Activated CD8-positive, alpha-beta memory T cell treated with anti-CD3 and anti-CD28 coated beads, Interleukin-2, amount 10 ng/mL, durations not matched to agents 7 days and 5 days (primary cell): ENCODE measurements at places on chromosomes 13 and 19. TPM values are rescaled to one million over a fixed set of nuclear protein-coding genes. Genes with fewer than 3 reads are reported as not detected.

The PTH2 gene
- not detected for total RNA-seq

The AMER2 gene
- not detected for total RNA-seq

DNA sequence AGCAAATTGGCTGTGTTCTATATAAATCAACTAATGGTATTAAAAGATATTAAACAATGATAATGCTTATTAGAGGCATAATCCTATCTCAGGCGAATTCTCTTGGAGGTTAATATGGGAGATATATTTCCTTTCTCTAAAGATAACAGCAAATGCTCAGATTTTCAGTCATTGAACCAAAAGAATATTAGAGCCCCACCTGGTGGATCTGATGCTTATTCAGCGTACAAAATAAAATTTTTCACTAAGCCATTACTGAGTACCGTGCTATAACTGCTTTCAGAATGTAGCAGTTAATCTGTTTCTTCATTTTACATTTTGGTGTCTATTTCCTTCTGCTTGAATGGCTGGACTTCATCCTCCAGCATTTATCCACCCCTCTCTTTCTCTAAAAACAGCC, 143.3 kb upstream of the IPO5 start:
- peaks cover 6% of the 10 kb centered on the region for H3K27me3 ChIP-seq
- H3K27ac ChIP-seq: no peak overlapping the region
- H3K36me3 ChIP-seq: no peaks in the 10 kb centered on the region
- H3K4me3 ChIP-seq: no peak overlapping the region
- DNase-seq: no peak
- H3K4me1 ChIP-seq: no peaks in the 10 kb centered on the region

The ETV2 gene
- total RNA-seq: 1.2 TPM

- DNase-seq: no peak
- H3K36me3 ChIP-seq: no peaks in the 10 kb centered on the region
- no peak overlapping the region for H3K27ac ChIP-seq
Observed at GRCh38 chr13:98333486-98333885, 156.4 kb upstream of the RNF113B start.

The TYROBP gene
- not detected for total RNA-seq

The ZFR2 gene
- 0.26 TPM for total RNA-seq

The OR7A5 gene
- total RNA-seq: not detected

The STOML3 gene
- total RNA-seq: not detected

The ZNF544 gene
- total RNA-seq: 68.4 TPM

GRCh38 chr13:32538143-32538620, 413 bp downstream of the N4BP2L2 start:
- peak; percentile 88 for DNase-seq
- H3K27ac ChIP-seq: peak overlapping the region; percentile 98
- peak overlapping the region; percentile 91 for H3K4me3 ChIP-seq
- peaks cover 47% of the 10 kb centered on the region for H3K4me1 ChIP-seq

DNA sequence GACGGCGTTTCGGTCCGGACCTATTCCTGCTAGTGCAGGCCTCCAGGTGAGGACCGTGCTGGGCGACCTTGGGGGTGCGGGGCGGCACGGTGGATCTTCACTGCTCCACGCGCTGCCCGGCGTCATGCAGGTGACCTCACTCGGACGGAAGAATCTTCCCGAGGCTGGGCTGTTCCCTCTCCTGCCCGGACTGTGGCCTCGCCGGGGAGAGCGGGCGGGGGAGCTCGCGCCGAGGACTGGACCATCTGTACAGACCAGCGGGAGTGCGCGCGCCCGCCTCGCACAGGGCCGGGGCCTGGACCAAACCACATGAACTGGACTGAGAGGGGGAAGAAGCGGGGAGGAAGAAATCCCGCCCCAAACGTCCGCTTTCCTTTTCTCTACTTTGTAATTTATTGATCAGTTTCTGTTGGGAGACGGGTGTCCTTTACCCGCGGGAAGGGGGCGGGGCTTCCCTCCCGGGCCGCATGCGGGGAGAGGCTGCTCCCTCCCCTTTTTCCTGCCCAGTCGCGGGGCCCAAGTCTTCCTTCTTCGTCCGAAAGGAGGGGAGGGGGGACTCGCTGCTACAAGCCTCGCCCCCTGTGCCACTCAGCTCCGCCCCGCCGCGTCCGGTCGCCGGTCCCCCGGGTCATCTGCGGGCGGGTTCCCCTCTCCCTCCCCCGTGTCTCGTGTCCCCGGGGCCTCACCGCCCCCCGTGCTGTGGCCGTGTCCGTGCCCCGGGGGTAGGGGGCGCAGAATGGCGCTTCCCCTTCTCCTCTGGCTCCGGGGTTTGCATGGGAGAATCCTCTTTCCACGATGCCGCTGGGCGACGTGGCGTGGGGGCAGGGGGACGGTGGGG, 4.9 kb downstream of the HRC start:
- peaks cover 30% of the 10 kb centered on the region for H3K4me1 ChIP-seq
- H3K36me3 ChIP-seq: no peaks in the 10 kb centered on the region
- H3K27me3 ChIP-seq: peaks cover 69% of the 10 kb centered on the region

The FCAR gene
- total RNA-seq: not detected

GRCh38 chr13:26855071-26855470, 94.5 kb upstream of the GPR12 start:
- no peaks in the 10 kb centered on the region for H3K36me3 ChIP-seq
- DNase-seq: no peak
- H3K27me3 ChIP-seq: peaks cover 49% of the 10 kb centered on the region
- no peak overlapping the region for H3K4me3 ChIP-seq
- H3K4me1 ChIP-seq: no peaks in the 10 kb centered on the region

The ZNF730 gene
- 0.50 TPM for total RNA-seq

DNA sequence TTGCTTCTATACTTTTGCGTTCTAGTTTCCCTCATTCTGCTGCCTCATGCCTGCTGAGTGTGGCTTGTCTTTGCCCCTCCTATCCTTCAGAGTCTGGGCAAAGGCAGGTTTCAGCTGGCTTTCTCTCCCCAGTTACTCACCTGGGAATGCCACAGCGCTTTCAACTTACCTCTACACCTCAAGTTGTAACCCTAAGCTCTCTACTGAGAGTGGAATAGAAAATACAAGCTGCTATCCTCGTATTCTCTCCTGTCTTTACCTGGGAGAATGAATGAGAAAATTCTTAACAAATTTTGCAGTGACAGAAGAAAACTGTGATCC, 316.3 kb upstream of the KLF12 start:
- no peak for DNase-seq
- H3K36me3 ChIP-seq: no peaks in the 10 kb centered on the region
- H3K27me3 ChIP-seq: peaks cover 12% of the 10 kb centered on the region
- no peaks in the 10 kb centered on the region for H3K4me1 ChIP-seq
- H3K27ac ChIP-seq: no peak overlapping the region
- no peak overlapping the region for H3K4me3 ChIP-seq

GRCh38 chr19:3565139-3565538, 7.6 kb upstream of the HMG20B start:
- no peaks in the 10 kb centered on the region for H3K27me3 ChIP-seq
- H3K36me3 ChIP-seq: no peaks in the 10 kb centered on the region
- no peak overlapping the region for H3K27ac ChIP-seq
- no peak overlapping the region for H3K4me3 ChIP-seq

- no peak overlapping the region for H3K4me3 ChIP-seq
- peaks cover 6% of the 10 kb centered on the region for H3K4me1 ChIP-seq
- H3K36me3 ChIP-seq: peaks cover 11% of the 10 kb centered on the region
- H3K27ac ChIP-seq: no peak overlapping the region
- DNase-seq: no peak
- H3K27me3 ChIP-seq: no peaks in the 10 kb centered on the region
Observed at GRCh38 chr19:4800591-4801081, 9.1 kb downstream of the FEM1A start.

DNA sequence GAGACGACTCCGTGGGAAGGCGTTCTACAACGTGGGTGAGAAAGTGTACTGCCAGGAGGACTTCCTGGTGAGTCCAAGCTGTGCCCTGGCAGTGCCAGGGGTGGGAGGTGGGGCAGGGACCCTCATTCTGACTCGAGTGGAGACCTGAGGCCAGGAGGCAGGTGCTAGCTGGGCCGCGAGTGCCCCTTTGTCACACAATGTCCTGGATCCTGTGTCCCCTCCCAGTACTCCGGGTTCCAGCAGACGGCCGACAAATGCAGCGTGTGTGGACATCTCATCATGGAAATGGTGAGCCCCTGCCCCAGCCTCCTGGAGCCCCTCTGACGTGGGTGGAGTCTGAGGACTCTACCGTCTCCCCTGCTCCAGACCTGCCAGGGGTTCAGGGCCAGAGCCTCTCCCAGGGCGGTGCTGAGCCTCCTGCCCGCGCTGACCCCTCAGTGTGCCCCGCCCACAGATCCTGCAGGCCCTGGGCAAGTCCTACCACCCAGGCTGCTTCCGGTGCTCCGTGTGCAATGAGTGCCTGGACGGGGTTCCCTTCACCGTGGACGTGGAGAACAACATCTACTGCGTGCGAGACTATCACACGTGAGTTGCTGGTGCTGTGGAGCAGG, 11.6 kb downstream of the WTIP start:
- H3K27me3 ChIP-seq: no peaks in the 10 kb centered on the region
- no peaks in the 10 kb centered on the region for H3K36me3 ChIP-seq
- no peak overlapping the region for H3K4me3 ChIP-seq
- peaks cover under 1% of the 10 kb centered on the region for H3K4me1 ChIP-seq

- peak; percentile 87 for DNase-seq
- H3K27ac ChIP-seq: peak overlapping the region; percentile 70
- peaks cover 3% of the 10 kb centered on the region for H3K36me3 ChIP-seq
- no peaks in the 10 kb centered on the region for H3K27me3 ChIP-seq
- H3K4me1 ChIP-seq: peaks cover 46% of the 10 kb centered on the region
Observed at GRCh38 chr19:48319647-48320541, 5.5 kb upstream of the EMP3 start.

DNA sequence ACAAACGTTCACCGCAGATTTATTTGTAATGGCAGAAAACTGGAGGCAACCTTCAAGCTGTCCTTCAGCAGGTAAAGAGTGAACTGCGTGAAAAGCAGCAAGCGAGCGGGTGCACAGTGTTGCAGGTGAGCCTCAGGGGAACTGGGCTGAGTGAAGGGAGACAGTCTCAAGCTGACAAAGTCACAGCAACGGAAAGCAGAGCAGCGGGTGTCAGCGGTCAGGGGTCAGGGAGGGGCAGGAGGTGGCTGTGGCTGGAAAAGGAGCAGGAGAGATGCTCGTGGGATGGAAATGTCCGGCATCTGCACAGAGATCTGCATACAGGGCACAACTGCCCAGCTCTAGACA, 8.5 kb upstream of the RASA3 start:
- peaks cover 14% of the 10 kb centered on the region for H3K4me1 ChIP-seq
- peaks cover 24% of the 10 kb centered on the region for H3K27me3 ChIP-seq
- H3K27ac ChIP-seq: no peak overlapping the region
- no peak overlapping the region for H3K4me3 ChIP-seq
- no peaks in the 10 kb centered on the region for H3K36me3 ChIP-seq
- peak; percentile 79 for DNase-seq

DNA sequence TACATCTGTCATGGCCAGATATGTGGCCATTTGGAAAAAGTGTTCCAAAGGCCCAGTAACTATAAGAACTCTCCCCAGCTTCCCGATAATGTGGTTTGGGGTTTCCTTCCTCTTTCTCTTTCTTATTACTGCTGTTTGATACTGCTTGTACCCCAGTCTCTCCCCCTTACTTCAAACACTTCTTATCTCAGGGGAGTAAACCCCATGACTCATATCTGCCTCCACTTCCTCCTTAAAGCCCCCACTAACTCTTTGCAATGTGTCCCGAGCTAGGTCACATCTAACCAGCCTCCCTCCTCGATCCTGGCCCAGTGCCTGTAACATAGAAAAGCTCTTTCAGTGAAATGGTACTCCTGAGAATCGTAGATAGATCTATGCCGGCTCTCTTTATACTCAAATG, 82.4 kb upstream of the STARD13 start:
- DNase-seq: no peak
- no peak overlapping the region for H3K27ac ChIP-seq
- no peaks in the 10 kb centered on the region for H3K36me3 ChIP-seq
- H3K4me3 ChIP-seq: no peak overlapping the region
- H3K4me1 ChIP-seq: peaks cover 5% of the 10 kb centered on the region

The USHBP1 gene
- not detected for total RNA-seq

DNA sequence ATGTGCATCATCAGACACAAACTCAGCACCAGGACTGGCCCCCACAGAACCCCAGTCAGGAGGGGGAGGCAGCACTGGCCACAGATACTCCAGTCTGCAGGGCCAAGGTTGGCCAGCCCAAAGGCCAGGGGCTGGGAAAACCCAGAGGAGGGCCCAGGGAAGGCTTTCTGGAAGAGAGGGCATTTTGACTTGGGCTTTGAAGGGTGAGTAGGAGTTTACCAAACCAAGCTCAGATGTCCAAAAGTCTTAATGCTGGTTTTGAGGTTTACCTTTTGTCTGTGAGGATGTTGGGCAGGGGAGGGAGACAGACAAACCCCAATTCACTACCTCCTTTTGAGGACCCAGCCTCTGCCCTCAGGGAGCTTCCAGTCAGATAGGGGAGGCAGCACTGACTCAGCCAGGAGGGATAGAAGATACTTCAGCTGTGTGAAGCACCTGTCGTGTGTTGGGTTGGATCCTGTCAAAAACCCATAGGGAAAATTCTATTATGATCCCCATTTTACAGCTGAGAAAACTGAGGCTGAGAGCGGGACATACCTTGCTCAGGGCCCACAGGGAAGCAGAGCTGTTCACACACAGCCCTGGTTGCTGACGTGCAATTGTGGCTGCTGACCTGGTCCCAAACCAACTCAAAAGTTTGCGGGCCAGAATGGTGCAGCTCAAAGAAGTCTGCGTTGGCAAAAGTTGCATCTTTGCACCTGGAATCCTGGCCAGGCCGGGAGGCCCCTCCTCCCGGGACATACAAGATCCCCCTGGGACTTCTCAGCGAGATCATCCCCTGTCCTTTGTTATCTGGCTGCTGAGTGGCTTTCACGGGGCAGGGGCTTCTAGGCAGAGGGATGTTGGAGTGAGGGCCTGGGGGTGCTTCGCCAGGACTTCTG, 13.1 kb downstream of the CILP2 start:
- no peak overlapping the region for H3K27ac ChIP-seq
- no peak for DNase-seq
- peaks cover 3% of the 10 kb centered on the region for H3K27me3 ChIP-seq
- H3K4me1 ChIP-seq: peaks cover 4% of the 10 kb centered on the region

GRCh38 chr19:10812196-10812595, 23.8 kb downstream of the TMED1 start:
- no peak for DNase-seq
- no peak overlapping the region for H3K4me3 ChIP-seq
- peaks cover 69% of the 10 kb centered on the region for H3K4me1 ChIP-seq

The SH2D3A gene
- total RNA-seq: 22.3 TPM

- no peak overlapping the region for H3K4me3 ChIP-seq
- no peaks in the 10 kb centered on the region for H3K27me3 ChIP-seq
- H3K27ac ChIP-seq: no peak overlapping the region
- H3K36me3 ChIP-seq: peaks cover 1% of the 10 kb centered on the region
- DNase-seq: no peak
Observed at GRCh38 chr19:50249636-50250035, 46.2 kb downstream of the MYH14 start.

The SLC10A2 gene
- total RNA-seq: not detected

The TNNI3 gene
- not detected for total RNA-seq

The MEF2B gene
- total RNA-seq: 3.2 TPM

The LENG9 gene
- 6.3 TPM for total RNA-seq

DNA sequence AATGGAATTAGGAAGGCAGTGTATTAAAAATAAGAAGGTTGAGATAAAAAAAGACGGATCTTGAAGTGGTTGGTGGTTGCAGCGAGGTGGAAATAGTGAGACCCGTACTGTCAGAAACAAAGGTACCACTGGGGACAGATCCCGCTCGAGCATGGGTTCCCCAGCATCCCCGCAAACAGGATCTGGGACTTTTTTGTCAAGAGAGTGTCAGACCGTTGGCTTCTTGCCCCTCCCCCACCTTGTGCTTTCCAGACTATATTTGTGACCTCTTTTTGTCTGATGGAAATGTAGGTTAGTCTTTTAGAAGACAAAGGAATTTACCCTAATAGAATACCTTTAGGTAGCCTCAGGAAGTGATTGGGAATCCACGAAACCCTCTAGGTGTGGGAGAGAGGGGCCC, 4.2 kb downstream of the GATAD2A start:
- peaks cover 76% of the 10 kb centered on the region for H3K4me1 ChIP-seq
- peaks cover 19% of the 10 kb centered on the region for H3K36me3 ChIP-seq
- H3K27me3 ChIP-seq: no peaks in the 10 kb centered on the region
- H3K4me3 ChIP-seq: peak overlapping the region; percentile 17
- DNase-seq: no peak
- H3K27ac ChIP-seq: peak overlapping the region; percentile 75

The IRS2 gene
- 1.6 TPM for total RNA-seq
